BJ (cell line): ENCODE measurements at places on chromosomes 6 and 20. TPM values are rescaled to one million over a fixed set of nuclear protein-coding genes. Genes with fewer than 3 reads are reported as not detected.
A peak's percentile ranks its signal among the peaks of the same experiment; 100 is the strongest.

TNFRSF6B gene
- polyA plus RNA-seq: 2.1 and 3.2 TPM in 2 replicates

DNA sequence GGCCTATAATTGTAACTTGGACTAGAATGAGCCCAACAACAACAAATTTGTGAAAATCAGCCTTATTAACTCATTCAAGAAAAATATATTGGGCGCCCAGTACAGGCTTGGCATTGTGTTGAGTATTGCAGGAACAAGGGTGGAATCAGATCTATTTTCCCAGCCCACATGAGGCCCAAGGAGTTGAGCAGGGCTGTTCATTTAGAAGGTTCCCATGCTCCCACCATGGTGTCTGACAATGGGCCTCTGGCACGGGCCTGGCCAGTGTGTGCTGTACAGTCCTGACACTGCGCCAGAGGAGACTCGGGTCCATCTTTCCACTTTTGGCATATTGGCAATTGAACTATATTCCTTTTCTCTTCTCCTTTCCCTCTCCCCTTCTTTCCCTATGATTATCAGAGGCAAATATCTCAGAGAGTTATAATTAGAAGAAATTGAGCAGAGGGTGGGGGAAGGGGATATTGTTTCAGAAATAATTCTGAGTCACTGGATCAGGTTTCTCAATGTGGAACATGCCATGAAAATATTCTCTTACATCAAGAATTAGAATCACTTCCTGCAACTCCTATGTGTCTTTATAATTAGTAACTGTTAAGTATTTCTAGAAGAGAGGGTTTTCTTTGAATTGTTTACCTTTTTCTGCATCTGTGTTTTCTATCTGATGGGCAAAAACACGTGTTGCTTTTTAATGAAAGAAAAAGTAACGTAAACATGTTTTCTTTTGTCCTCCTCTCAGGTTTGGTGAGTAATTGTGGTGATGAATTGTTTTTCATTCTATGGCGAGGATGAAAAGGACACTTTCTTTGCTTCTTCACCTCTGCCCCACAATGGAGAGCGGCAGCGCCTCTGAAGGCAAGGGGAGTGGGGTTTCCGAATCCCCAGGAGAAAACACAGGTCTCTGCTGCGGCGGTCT is 209.4 kb downstream of the FOXA2 start:
- DNase-seq: no peak

EYA4 gene
- polyA plus RNA-seq: 0.32 and 0.39 TPM in 2 replicates

DNA sequence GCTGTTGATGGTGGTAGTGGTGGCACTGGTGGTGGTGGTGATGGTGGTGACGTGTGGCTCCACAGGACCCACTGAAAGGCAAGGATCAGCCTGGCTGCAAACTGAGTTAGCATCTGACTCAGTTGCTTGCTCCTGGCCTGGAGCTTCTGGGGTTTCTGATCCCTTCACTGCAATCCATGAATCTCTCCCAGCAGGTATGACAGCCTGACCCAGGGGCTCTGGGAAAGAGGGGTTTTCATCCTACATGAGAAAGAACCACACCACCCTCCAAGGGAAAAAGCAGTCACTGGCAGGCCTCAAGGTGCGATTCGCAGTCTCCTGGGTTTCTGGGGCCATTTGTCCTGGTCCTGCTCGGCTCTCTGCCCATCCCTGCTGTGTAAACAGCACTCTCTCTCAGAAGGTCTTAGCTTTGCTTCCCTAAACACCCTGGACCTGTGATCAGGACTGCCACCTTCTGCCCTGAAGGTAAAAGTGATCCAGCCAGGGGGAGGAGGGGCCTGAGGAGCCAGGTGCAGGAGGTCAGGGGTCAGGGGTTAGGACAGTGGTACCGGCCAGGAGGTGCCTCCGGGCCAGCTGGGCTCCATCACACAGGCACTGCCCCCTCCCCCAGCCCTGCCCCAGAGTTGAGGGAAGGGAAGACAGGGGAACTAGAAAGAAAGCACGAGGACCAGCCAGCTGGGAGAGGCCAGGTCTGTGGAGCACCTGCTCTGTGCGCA is 152.0 kb downstream of the BMP7 start:
- DNase-seq: no peak

DNA sequence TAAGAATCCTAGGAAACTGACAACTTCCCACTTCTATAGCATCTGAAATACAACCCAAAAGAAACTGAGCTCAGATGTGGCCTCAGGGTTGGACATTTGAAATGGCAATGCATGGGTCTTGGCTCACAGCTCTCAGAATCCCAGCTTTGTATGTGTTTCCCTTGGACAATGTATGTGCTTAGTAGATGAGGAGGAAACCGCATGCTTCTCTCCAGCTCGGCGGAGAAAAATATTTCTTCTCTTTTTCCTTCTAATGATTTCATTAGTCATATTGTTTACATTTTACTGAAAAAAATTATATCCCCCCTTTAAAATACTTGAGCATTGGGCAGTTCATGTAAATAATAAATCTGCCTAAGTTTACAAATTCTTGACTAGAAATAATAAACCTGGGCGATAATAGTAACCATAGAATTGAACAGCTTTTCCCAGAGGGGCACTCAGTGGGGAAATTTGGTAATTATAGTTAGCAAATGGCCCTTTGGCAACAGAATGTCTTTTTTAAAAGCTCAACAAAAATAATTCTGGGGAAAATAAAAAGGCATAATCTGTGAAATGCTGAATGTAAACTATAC is 55.3 kb downstream of the PFDN4 start:
- DNase-seq: no peak

SSR1 gene
- polyA plus RNA-seq: 173 and 215 TPM in 2 replicates

HLA-DRB1 gene
- not detected in 2 replicates for polyA plus RNA-seq

GRCh38 chr6:4220558-4220957 is 85.2 kb upstream of the ECI2 start:
- DNase-seq: peak; percentile 41

DNA sequence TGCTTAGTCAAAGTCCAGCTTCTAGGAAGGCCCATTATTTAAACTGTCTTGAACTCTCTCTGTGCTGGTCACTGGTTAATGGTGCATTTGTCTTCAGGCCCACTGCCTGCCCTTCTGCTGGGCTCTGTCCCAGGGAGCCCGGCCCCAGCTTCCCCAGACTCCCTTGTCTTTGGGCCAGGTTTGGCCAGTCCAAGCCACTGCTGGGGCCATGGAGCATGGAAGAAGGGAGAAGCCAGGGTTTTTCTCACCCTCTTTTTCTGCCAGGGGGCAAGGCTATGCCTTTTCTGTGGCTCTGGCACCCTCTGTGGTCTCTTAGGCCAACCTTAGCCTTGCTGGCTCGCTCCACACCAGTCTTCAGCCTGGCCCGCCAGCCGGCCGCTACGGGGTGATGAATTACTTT is 390.0 kb upstream of the SULF2 start:
- no peak for DNase-seq

DNA sequence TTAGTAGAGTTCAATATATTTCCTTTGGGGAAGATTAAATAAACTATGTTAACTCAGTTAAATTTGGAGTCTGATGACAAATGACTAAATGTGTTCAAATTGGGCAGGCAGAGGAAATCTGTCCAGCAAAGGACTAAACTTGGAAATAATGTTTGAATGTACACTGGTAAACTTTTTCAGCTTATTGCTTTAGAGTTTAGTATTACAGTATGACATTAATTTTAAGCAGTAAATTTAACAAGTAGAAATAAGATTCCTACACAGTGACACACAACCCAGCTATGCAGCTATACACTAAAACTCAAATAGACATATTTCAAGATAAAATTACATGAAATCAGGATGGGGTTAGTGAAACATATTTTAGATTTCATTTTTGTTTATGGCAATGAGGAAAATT is 42.6 kb upstream of the HDGFL1 start:
- DNase-seq: no peak

DNA sequence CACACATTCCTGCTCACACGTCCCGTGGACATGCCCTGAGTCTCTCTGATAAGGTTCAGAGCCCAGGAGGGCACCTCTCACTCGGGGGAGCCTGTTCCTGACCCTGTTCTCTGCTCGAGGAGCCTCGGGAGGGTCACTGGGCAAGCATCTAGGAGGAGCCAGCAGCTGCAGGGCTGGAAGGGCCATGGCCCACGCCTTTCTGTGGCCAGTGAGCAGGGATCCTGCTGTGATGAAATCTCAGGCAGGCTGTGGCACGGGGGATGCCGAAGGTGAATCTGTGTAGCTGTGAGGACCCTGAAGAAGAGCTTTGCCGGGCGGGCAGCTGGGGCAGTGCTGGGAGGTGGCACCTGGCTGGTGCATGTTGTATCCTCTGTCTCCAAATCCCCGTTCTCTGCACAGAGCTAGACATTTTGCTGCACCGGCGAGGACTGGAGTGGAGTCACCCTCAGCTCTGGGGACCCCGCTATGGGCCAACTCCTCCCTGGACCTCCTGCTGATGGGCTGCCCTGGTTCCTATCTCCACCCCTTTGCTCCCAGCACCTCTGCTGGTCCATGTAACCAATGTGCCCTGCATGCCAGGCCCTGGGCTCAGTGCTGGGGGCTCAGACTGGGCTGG is 7.1 kb upstream of the NPBWR2 start:
- no peak for DNase-seq

ENPP4 gene
- polyA plus RNA-seq: 0.25 and 0.63 TPM in 2 replicates

- no peak for DNase-seq
Measured at GRCh38 chr20:49312661-49313060, 34.8 kb upstream of the ZNFX1 start.

DNA sequence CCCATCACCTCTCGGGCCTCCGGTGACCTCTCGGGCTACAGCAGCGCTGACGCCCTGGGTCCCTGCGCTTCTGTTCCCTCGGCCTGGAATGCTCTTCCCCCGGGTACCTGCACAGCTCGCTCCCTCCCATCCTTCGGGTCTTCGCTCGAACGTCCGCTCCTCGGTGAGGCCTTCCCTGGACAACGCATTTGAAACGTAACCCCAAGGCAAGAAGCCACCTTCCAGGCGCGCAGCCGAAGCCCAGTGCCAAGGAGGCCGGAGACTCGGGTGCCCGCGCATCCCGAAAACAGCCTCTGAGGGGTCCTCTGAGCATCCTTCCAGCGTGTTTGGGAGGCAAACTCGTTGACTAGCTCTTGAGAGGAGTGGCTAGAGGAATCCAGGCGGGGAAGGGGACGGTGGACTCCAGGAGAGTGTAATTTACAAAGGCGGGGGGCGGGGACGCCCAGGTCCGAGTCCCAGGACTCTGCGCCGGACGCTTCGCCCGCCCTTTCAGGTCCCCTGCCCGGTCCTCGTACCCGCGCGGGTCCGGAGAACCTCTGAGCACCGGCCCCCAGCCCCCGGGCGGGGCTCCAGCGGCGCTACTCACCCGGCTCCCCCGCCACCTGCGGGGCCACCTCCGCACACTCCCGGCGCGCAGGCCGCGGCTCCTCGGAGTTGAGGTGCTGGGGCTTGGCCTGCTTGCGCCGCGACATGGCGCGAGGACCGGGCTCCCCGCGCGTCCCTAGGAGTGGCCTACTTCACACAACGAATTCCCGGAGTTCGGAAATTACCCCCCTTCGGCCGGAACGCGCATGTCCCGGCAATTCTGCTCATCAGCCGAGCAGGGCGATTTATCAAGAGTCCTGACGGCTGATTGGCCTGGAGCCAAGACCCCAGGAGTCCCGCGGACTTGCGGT is 86.8 kb downstream of the ZFP64 start:
- DNase-seq: no peak

DNA sequence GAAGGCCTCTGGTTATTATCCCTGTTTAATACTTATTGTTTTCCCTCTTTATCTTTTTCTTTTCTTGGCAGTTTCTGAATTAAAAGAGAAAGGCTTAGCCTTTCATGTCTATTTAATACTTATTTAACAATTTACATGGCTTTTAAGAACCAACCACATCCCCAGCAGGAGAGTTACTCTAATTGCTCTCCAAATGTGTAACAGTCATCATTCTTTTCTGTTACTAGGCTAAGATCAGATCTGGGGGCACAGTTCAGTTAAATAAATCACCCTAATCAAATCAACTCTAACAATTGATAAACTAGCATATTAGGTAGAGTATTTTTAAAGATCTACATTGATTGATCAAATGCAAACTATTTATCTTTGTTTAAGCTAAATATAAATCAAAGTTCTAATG is 54.1 kb upstream of the NT5E start:
- DNase-seq: no peak

MACROD2 gene
- polyA plus RNA-seq: 0.47 and 1.3 TPM in 2 replicates

DNA sequence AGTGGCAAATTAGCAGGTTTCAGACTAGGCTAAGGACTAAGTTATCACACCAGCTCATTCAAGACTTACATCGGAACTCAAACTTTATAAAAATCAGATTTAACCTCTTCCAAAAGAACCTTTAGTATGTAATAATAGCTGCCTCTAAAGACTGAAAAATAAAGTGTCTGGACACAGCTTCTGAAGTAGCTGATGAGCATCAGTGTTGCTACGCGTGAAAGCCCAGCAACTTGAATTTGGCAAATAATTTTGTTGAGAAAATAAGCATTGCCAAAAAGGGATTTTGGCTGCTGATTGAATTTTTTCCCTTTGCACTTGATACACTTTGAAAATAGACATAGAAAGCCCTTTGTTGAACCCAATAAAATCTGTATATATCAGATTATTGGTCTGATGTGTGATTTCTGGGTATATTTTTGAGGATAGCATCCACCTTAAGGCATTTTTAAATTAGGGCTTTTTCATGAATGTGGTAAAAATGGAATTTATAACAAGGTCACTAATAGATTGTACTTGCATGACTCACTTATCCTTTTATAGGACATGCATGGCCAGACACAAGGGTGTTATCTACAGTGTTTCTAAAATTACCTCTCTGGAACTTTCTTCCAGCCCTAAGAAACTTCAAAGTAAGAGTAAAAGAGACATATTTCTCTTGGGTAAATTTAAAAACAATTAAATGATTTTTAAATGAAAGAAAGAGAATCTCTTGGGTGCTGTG is 350.4 kb downstream of the TENT5A start:
- peak; percentile 66 for DNase-seq

PMEPA1 gene
- polyA plus RNA-seq: 3.1 and 5.0 TPM in 2 replicates

SDCBP2 gene
- polyA plus RNA-seq: 4.3 and 6.2 TPM in 2 replicates

GRCh38 chr6:31654574-31655348 is 933 bp upstream of the APOM start:
- no peak for DNase-seq

DNA sequence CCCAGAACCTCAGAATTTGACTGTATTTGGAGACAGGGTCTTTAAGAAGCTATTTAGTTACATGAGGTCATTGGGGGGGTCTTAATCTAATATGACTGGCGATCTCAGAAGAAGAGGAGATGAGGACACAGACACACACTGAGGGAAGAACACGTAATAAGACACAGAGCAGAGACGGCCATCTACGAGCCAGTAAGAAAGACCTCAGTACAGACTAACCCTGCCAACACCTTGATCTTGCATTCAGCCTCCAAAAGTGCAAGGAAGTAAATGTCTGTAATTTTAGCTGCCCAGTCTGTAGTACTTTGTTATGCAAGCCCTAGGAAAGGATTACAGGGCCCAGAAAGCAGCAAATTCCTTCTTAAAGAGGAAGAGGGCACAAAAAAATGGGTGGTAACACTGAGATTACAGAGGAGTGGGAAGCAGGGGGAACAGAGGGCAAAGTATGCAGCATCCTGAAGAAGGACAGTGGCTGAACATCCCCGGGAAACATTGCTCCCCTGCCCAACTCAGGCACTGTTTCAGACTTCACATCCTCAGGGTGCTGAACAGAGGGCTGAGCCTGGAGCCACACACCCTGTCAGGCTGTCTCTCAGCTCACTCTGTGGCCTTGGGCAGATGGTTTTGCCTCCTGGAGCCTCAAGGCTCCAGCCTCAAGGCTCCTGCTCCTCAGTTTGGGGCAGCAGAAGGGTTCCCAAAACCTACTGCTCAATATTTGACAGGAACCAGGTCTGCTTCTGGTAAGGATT is 27.9 kb upstream of the SIRPG start:
- no peak for DNase-seq

TRIM31 gene
- polyA plus RNA-seq: not detected in 2 replicates

GRCh38 chr20:35503841-35504561 is 25.5 kb downstream of the C20orf173 start:
- DNase-seq: no peak

GRCh38 chr20:53872081-53872541 is 198.3 kb downstream of the BCAS1 start:
- DNase-seq: no peak

- DNase-seq: no peak
Measured at GRCh38 chr20:11978496-11978895, 60.8 kb downstream of the BTBD3 start.

IL17F gene
- polyA plus RNA-seq: not detected in 2 replicates
